ENCODE measurements at places on chromosomes 7 and 10.

DNA sequence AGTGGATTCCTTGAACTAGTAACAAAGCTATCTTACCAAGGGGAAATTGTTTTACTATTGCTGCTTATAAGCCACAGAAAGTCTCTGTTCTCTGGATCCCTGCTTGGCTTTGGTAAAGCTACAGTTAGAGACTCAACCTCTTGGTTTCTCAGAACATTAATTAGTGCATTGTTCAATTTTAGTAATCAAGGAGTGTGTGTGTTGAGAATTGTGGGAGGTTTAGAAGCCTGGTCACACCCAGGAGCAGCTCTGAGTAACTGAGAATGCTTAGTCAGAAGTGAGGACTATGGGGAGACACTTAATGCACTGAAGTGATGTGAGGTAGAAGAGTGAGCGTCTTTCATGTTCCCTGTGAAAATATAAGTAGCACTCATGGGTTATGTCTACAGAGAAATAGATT lies 8.2 kb upstream of the ACTA2 start:
- peak; percentile 46 for DNase-seq

DNA sequence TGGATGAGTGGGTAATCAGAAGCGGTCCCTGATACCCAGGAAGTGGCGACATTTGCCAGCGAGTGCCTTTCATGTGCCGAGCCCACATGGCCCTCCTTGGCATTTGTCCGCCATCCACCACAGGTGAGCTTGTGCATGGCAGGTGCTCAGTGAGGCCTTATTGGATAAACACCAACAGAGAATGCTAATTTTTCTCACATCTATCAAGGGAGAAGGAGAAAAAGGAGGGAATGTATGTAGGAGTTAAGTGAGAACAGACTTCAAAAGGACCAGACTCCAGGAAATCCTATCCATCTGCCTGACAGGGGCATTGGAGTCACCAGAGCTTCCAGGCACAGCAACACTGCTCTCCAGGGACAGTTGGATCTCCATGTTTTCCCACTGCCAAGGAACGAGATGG lies 143.5 kb upstream of the ZMIZ1 start:
- no peak for DNase-seq

DNA sequence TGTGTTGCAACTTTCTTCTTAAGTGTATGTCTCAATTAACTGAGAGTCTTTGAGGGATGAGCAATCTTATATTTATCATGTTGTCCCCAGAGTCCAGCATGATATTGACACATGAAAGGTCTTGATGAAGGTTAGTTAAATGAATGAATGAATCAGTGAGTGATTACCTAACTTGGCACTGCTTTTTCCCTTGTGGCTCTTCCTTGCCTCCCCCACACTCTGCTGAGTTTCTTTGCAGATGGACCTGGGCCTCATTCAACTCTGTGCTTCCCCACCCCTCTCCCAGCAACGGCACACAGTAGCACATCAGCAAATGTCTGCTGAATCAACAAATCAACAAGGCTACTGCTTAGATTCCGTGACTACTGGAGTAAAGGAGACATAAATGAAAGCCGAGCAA lies 235.1 kb upstream of the CXCL12 start:
- DNase-seq: no peak

GRCh38 chr10:111384556-111384955 lies 307.7 kb downstream of the ADRA2A start:
- no peak for DNase-seq

GRCh38 chr10:53403688-53404087 lies 631.1 kb upstream of the MBL2 start:
- no peak for DNase-seq

DNA sequence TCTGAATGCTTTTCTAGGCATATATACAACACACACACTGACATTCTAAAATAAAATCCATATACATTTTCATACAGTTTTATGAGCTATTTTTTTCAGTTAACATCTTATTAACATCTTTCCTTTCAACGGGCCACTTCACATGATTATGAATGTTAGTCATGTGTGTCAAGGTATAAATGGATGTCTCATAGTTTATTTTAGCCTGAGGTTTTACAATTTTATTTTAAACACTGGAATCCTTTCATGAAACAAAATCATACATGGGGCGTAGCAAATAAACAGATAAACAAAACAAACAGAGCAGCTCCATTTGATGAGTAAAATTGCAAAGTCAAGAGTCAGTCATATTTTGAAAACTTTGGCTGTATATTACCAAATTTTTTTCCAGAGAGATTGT lies 120.1 kb upstream of the AOAH start:
- DNase-seq: no peak
